Astrocyte (in vitro differentiated cells and primary cell): ENCODE measurements at places on chromosomes 5 and 9.

GRCh38 chr5:20347334-20347733 is 359.3 kb upstream of the CDH18 start:
- no peak for DNase-seq
- H3K4me3 ChIP-seq, result no peak overlapping the region
- H3K4me1 ChIP-seq, result no peaks in the 10 kb centered on the region
- H3K27ac ChIP-seq, result no peak overlapping the region

DNA sequence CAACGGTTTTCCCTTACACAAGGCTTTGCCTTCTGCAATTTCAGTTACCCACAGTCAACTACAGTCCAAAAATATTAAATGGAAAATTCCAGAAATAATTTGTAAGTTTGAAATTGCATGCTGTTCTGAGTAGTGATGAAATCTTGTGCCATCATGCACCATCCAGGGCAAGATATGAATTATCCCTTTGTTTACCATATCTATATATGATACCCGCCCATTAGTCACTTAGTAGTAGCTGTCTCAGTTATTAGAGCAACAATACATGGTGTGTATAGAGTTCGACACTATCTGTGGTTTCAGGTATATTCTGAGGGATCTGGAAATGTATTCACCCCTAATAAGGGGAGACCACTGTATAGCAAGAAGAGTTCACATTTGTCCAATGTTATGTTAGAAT is 29.4 kb downstream of the ERBIN start:
- H3K27me3 ChIP-seq, result no peaks in the 10 kb centered on the region
- no peak for DNase-seq
- no peaks in the 10 kb centered on the region for H3K36me3 ChIP-seq
- no peaks in the 10 kb centered on the region for H3K4me1 ChIP-seq
- no peak overlapping the region for H3K4me3 ChIP-seq

- DNase-seq, result no peak
- H3K27ac ChIP-seq, result no peak overlapping the region
- H3K4me1 ChIP-seq, result no peaks in the 10 kb centered on the region
- no peak overlapping the region for H3K4me3 ChIP-seq
Observed at GRCh38 chr5:141628175-141628788, 8.4 kb downstream of the HDAC3 start.

GRCh38 chr5:140602147-140602546 is 30.8 kb downstream of the CD14 start:
- no peaks in the 10 kb centered on the region for H3K4me1 ChIP-seq
- no peak overlapping the region for H3K4me3 ChIP-seq
- no peak overlapping the region for H3K27ac ChIP-seq
- H3K36me3 ChIP-seq, result no peaks in the 10 kb centered on the region
- no peak for DNase-seq
